Right cardiac atrium (tissue), 5 donors: ENCODE measurements at places on chromosomes 2 and 18. TPM values are rescaled to one million over a fixed set of nuclear protein-coding genes. Genes with fewer than 3 reads are reported as not detected.
A peak's percentile ranks its signal among the peaks of the same experiment; 100 is the strongest.

GRCh38 chr18:8005870-8006569 is 438.9 kb downstream of the PTPRM start:
- DNase-seq, result no peak

DNA sequence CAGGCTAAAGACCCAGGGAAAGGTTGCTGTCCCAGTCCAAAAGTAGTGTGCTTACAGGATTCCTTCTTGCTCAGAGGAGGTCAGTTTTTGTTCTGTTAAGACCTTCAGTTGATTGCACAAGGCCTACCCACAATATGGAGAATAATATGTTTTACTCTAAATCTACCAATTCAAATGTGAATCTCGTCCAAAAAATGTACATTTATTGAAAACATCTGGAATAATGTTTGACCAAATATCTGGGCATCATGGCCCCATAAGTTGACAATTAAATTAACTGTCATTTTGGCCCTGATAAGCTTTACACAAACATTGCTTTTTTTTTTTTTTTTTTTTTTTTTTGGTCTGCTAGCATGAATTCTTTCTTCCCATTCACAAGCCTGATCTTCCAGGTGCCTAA is 109.8 kb downstream of the CCDC178 start:
- no peak for DNase-seq

DNA sequence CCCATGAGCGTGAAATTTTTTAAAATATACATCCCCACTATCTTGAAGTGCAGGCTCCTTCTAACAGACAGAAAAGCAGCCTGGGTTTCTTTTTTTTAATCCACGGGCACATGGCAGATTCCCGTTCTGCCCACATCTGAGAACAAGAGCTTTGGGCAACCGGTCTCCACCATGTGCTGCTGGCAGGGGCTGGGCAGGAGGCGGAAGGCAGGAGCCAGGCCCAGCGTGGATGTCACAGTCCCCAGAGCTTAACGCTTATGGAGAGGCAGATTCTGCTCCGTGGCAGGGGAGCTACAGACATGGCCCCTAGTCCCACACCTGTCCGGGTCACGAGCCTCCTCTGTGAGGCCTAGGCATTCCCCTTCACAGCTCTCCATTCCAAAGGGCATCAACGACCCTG is 503.0 kb upstream of the MYT1L start:
- no peak for DNase-seq

DNA sequence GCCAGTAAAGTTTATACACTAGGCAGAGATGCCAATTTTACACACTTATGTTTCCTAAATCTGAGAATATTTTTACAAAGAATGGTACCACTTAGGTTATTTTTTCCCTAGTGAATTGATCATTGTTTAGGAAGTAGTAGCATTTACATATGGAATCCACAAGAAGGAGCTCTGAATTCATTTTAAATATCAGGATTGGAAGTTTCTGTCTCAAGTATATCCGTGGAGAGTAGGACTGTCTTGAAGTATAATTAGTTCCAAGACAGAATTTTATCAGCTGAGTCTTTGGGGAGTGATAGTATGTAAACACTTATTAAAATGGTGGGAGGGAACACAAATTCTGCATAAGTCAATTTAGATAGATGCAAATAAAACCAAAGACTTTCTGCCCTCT is 82.3 kb upstream of the FAM98A start:
- no peak for DNase-seq

GRCh38 chr18:49022311-49023161 is 71.8 kb upstream of the SMAD7 start:
- DNase-seq, result no peak

DNA sequence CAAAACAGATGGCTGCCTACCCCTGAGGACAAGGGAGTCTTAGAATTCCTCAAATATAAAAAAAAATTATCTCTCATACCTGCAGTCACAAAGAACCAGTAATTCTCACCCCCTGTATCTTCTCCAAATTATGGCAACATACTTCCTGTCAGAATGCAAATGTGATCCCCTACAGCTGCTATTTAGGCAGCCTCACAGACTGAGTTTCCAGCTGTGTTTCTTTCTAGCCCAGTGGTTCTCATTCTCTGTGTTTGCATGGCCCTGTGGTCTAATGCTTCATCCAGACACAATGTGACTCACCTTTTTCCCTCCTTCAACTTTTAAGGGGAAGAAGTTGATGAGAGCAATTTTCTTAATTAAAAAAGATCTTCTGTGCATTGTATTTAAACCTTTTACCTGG is 726.3 kb downstream of the TSN start:
- no peak for DNase-seq

DNA sequence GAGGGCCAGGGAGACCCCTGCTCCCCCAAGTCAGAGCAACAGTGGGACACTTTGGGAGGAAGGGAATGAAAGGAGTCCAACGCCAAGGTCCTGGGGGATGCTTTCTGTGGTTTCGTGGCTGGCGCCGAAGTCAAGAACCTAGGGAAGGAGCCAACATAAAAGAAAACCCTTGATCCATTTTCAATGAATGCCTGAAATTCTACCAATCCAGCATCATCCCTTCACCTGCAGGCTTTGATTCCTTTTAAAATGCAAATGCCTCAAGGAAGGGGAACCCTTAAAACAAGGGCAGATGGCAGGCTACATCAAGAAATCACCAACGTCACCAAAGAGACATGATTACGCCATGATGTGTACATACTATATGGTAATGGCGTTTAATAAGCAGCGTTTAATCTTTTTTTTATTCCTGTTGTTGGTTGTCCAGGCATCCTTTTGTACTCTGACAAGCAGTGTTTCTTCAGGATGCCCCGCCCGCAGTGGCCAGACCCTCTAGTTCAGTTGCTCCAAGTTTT is 123.3 kb upstream of the SLC1A4 start:
- no peak for DNase-seq

OSBPL1A gene
- total RNA-seq, result 86.3 TPM

DNA sequence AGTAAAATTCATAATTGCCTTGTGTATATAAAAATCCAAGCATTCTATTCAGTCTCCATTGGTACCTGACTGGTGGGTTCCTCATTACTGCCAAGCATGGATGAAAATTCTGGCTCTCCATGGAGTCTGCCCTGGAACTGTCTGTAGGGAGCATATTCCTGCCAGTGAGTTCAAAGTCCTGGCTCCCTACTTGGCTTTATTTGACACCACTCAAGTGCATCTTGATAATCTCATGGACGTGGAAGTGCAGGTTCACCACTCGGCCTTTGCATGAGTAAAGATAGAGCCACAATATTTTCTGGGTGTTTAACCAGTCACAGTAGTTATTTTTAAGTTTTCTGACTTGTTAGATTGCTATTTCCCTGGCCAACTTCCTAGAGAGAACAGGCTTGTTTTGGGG is 63.5 kb downstream of the CNTNAP5 start:
- DNase-seq, result no peak

DNA sequence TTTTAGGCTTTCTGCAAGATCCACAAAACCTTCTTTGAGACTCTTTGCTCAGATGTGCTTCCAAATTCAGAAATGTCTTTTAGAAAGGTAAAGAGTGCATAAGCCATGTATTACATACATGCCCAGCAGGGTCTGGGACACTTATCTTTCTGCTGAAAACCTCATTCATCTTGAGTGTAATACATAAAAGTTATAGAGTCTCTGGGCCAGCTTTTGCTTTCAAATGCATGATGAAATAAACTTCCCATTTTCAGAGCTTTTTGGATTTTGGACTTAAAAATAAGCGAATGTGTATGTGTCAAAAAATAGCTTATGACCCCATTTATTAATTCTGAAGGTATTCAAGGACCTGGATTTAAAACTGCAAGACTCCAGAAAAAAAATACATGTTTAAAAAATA is 8.0 kb downstream of the CYRIA start:
- no peak for DNase-seq

GRCh38 chr18:75859533-75859932 is 432.0 kb upstream of the SMIM21 start:
- DNase-seq, result no peak

SCYGR4 gene
- not detected for total RNA-seq

- DNase-seq, result no peak
Measured at GRCh38 chr18:7772951-7773350, 205.8 kb downstream of the PTPRM start.

DNA sequence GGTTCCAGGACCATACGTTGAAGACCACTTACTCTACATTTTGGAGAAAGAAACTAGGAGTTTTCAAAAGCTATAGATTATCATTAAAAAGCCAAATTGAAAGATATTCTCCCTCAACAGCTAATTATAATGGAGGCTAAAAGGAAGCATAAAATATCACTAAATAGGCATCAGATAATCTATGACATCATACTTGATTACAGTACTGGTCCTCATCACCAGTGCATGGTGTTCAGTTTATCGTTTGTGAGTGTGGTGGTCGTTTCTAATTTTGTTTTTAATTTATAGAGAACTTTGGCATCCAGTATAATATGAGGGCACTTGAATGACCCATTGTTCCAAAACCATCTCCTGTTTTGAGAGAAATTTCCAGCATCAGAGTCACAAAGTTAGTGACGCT is 80.9 kb downstream of the HNRNPLL start:
- no peak for DNase-seq

DNA sequence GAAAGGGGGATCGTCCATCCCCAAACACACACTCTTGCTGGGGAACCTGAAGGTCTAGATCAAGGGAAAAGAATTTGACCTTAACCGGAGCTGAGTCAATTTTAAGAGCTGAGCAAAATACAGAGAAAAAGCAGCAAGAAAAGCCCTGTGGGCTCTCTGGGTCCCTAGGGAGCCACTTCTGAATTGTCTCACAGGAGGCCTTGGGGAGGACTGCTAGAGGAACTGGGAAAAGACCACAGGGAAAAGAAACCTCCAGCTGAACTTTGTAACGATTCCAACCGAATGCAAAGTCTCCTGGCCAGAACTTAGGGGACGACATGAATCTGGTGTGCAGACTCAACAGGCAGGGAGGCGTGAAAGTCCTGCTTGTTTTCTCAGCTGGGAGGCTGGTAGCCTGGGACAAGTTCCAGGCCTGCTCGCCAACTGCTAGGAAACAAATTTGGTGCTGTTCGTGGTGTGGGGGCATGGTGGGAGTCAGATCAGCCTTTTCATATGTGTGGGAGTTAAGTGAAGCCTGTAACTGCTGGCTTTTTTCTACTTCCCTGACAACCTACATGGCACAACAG is 644.6 kb upstream of the CNTNAP5 start:
- DNase-seq, result no peak

GRCh38 chr18:1708006-1708405 is 803.3 kb downstream of the ADCYAP1 start:
- no peak for DNase-seq

- no peak for DNase-seq
Measured at GRCh38 chr18:39870591-39870990, 2084.4 kb upstream of the PIK3C3 start.

NEU2 gene
- not detected for total RNA-seq

DNA sequence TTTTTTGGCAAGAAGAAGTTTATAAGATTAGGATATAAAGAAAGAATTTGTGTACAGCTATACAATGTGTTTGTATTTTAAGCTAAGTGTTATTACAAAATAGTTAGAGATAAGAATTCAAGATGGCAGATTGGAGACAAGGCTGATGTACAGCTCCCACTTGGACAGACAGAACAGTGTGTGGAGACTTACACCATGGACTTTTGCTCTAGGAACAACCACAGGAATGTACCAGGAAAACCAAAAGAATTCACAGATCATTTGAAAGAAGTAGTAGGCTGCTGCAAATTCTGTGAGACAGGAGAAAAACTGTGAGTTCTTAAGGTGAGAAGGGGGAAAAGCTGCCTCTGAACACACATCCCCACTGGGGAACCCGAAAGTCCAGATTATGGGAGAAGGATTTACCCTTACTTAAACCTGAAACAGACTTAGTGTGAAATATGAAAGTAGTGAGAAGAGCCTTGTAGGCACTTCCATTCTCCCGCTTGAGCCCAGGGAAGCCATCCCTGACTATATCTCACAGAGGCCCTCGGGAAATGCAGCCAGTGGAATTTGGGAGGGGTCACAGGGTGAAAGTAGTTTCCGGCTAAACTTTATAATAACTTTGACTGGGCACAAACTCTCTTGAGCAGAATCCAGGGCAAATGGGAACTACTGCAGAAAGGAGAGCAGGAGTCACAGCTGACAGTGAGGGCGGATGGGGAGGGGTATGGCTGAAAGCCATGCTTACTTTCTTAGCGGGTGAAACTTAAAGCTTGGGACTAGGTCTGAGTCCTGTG is 11.6 kb upstream of the RPRD1A start:
- DNase-seq, result no peak

- peak; percentile 68 for DNase-seq
Measured at GRCh38 chr2:207149249-207150213, 16.2 kb downstream of the KLF7 start.

DNA sequence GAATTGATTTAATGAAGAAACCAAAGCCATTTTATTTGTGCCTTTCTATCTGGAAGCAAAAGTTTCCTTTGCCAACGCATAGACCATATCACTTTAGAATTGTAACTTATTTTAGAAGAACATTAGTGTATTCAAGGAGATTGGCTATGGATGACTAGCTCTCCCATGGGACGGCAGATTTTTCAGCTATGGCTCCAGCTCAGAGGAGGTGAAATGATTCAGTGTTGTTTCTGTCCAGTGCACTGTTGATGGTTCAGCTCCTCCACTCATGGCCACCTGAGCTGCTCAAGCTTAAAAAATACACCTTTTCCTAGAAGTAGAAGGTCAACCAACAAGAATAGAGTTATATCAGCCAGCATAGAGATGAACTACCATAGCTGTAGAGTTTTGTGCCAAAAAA is 1597.5 kb upstream of the PIK3C3 start:
- no peak for DNase-seq

- no peak for DNase-seq
Measured at GRCh38 chr2:230830428-230830827, 34.3 kb upstream of the ITM2C start.
